ENCODE measurements at places on chromosomes 4 and X.
A peak's percentile ranks its signal among the peaks of the same experiment; 100 is the strongest.

DNA sequence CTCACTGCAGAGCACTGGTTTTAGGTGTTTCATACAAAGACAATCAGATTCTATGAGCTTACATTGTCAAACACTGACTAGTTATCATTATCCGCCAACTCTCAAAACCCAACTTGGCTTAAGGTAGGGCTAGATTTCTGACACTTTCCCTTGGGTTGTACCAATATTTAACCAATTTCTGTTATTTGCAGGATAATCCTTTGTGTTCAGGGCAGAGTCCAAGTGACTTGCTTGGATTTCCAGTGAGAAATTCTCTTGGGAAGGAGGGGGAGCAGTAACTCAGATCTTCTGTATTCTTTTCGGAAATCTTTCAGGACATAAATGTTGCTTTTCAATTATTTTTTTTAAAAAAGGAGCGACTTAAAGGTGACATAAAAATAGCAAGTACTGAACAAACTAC is 23.1 kb downstream of the DGKK start:
- DNase-seq: no peak

DNA sequence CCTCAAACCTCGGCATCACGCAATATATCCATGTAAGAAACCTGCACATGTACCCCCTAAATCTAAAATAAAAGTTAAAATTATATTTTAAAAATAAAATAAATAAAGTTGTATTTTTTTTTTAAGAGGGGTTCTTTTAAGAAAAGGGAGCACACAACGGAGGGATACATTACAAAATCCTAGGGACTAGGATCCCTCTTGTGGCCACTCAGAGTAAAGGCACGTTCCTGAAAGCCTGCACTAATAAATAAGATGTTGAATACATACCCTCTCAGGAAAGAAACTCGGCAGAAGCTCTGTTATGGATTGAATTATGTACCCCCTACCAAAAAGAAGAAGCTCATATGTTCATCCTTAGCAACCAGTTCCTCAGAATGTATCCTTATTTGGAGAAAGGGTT is 50.9 kb upstream of the PRDX4 start:
- DNase-seq: no peak

DNA sequence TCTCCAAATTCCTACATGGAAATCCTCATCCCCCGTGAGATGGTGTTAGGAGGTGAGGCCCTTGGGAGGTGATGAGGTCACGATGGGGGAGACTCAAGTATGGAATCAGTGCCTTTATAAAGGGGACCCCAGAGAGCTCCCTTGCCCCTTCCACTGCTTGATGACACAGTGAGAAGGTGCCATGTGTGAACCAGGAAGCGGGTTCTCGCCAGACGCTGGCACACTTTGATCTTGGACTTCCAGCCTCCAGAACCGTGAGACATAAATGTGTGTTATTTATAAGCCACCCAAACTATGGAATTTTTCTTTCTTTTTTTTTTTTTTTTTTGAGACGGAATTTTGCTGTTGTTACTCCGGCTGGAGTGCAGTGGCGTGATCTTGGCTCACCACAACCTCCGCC is 237.6 kb downstream of the DHRSX start:
- no peak for DNase-seq

- no peak for DNase-seq
Measured at GRCh38 chr4:26084414-26084813, 170.4 kb downstream of the SMIM20 start.

- DNase-seq: peak; percentile 79
Measured at GRCh38 chr4:176065435-176066291, at the start of gene WDR17. TSS of gene WDR17 (plus strand) at chr4:176065841. CDS start at chr4:176111581, 45,740 bp downstream.

DNA sequence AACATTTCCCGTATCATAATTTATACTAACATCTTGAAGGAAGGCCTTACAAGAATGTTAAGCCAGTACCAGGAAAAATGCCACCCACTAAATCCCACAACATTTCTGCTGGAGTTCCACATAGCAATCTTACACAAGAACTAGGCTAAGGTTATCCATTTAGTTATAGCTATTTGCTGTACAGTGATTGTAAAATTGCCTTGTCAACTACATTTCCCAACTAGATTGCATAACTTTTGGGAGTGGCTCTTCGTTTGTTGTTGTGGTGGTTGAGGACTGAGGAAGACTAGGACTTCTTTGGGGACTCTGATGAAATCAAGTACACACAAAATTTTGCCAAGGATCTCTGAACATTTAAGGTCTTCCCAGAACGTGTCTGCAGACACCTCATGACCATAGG is 8.0 kb downstream of the IBSP start:
- DNase-seq: no peak

DNA sequence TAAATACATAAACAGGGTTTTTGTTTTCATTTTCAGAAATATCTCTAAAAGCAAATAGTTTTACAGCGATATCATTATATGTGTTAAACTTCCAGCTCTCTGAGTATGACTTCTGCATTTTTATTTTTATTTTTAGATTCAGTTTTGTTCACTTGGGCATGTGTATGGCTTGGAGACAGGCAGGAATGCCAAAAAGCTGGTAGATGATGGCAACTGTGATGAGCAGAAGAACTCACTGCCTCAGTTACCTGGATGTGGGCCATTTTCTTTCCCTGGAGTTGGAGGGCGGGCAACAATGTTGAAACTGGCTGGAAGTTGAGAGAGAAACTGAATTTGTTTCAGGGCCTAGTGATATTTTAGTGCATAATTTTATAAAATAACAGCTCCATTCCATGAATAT is 266.4 kb downstream of the ARHGAP24 start:
- DNase-seq: no peak

GRCh38 chr4:139324620-139325019 is 22.3 kb upstream of the NDUFC1 start:
- DNase-seq: no peak

DNA sequence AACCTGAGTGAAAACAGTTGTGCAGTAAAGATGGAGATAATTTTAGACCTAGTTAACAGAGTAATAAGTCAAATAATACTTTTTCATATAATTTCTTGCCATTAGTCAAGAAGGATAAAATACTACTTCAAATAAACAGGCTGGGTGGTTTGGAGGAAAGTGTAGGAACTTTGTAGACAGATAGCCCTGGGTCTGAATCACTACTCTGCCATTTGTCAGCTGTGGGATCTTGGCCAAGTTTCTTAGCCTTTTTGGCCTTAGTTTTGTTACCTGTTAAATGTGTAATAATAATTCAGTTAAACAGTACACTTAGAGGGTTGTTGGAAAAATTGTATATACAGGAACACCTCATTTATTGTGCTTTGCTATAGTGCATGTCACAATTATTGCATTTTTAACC is 163.7 kb downstream of the NPNT start:
- no peak for DNase-seq

- no peak for DNase-seq
Measured at GRCh38 chr4:137370206-137370633, 162.1 kb downstream of the PCDH18 start.

DNA sequence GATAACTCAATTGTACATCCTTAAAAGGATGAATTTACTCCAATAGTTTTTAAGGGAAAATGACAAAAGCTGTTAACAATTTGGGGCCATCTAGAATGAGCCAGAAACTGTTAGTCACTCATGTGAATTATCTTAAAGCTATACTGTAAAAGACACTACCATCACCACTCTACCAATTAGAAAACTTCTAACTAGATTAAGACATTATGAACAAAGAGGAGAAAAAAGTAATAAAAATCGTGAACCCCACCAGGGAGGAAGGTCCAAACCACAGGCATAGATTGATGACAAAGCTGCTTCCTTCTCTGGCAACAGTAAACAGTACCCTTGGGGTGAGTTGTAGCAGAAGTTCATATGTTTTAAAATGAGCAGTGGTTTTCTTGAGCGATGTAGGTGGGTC is 106.1 kb downstream of the PDGFC start:
- DNase-seq: no peak

DNA sequence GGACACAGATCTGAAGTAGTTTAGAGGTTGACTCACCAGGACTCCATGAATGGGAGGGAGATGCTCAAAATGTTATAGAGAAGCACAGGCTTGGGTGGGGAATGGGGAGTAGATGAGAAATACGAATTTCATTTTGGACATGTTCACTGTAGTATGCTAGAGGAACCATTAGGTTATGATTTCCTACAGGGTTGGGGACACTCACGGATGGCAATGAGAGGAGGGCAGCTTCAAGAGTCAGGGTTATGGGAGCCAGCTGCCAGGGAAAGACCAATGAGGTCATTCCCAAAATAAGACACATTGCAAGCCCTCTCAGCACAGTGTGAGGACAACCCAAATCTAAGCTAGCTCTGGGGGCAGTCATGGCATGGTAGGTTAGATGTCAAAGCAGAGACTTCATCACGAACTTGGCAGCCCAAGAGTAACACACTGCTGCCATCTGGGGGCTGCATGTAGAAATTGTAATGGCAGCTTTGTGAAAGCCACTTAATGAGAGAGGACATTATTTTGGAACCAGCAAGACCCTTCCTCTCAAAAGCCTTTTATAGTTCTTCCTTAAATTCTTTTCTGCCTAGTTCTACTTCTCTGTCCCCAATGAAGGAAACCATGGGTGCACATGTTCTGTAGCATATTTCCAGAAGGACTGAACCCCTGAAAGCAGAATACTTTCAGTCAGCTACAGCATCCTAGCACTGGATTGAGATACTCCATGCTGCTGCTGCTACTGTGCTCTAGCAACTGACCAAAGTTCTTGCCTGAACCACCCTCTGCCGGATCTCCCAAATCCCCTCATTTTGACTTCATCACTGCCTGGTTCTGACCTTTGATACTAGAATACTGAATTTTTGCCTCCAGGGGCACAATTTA is 16.2 kb upstream of the ZCCHC12 start:
- DNase-seq: peak; percentile 1

GRCh38 chrX:40307871-40308270 is 210.1 kb upstream of the BCOR start:
- no peak for DNase-seq

- DNase-seq: no peak
Measured at GRCh38 chr4:88828842-88829571, 131.4 kb upstream of the NAP1L5 start.

GRCh38 chr4:10074767-10075105 is 41.9 kb downstream of the WDR1 start:
- peak; percentile 16 for DNase-seq

DNA sequence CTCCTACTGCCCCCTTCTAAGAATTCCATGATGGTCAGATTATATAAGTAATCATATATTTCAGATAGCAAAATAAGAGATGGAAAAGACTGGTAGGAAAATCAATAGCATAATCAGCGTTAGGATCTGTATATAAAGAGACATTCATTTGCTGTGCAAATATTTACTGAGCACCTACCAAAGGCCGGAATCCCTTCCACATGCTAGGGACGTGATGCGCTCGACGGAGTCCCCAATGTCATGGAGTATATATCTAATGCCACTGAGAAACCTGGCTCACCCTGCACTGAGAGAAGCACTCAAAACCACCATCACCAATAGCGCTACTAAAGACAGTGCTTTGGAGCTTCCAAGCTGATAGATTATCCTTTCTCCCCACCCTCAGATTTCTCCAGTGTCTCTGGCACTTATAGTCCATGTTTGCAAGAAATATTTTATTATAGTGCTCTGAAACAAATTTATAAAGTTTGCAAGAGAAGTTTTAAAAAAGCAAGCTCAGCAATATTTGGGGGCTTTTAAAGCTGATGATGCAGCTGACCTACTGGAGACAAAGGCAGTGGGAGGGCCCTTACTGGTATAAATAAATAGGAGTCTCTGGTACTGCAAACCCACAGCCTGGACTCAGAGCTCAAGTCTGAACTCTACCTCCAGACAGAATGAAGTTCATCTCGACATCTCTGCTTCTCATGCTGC is at the start of gene CXCL13:
Gene CXCL13 (plus strand): TSS at position 611 of the 693 bp plus-strand sequence. CDS start 46 bp downstream, at position 657.
- no peak for DNase-seq

GRCh38 chr4:5996641-5997040 is 21.6 kb downstream of the C4orf50 start:
- no peak for DNase-seq

DNA sequence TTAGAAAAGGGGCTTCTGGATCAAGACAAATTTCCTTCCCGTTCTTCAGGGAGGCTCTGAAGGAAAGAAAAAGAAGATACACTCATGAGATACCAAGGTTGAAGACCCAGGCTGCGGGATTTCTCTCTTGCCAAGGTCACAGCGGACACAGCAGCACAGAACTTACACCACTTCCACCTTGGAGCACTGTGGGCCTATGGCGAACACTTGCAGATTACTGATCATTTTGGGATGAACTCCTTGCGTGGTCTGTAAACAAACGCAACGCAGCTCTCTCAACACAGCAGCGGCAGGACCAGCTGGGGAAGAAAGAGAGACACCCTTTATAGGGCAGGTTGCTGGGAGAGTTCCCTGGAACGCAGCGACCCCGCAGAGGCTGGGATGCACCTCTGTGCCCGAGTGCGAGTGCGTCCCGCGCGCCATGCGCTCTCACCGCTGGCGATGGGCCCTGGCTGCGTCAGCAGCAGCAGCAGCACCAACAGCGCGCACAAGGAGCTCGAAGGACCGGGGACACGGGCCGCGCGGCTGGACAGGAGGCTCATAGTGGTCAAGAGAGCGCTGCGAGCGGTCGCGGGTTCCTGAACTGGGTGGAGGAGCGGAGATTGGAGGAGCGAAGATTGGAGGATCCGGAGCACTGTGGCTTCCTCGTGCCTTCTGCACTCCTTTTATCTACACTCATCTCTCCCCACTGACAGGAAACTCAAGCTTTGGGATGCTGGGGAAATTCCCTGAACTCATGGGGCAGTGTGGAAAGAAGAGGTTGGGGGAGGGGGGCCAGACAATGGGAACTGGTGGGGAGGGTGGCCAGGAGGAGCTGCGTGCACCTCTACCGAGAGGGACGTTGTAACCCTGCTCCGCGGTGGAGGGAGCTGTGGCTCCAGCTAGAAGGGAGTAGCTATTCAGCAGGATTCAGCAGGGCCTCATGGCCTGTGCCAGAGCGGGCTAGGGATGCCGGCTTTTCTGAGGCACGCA is at the start of gene CXCL5:
Gene CXCL5 (minus strand): TSS at position 638 of the 972 bp plus-strand sequence. CDS start 96 bp downstream, at position 542.
- no peak for DNase-seq

DNA sequence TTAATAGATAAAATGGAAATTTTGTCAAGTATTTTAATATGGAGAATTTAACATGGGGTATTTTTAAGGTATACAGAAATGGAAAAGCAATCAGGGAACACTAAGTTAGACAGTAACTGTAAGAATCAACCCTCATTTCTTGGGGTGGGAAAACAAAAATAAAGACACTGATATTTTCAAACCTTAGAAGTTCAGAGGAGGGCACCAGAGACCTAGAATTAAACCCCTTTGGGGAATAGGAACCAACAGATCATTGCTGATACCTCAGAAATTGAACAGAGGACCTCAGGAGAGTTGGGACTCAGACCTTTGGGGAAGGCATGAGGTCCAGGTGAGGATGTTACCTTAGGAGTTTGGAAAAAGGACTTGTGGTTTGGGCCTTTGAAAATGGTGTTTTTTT is 435.6 kb downstream of the TMA16 start:
- no peak for DNase-seq
